ENCODE measurements at places on chromosomes 6 and 20.

DNA sequence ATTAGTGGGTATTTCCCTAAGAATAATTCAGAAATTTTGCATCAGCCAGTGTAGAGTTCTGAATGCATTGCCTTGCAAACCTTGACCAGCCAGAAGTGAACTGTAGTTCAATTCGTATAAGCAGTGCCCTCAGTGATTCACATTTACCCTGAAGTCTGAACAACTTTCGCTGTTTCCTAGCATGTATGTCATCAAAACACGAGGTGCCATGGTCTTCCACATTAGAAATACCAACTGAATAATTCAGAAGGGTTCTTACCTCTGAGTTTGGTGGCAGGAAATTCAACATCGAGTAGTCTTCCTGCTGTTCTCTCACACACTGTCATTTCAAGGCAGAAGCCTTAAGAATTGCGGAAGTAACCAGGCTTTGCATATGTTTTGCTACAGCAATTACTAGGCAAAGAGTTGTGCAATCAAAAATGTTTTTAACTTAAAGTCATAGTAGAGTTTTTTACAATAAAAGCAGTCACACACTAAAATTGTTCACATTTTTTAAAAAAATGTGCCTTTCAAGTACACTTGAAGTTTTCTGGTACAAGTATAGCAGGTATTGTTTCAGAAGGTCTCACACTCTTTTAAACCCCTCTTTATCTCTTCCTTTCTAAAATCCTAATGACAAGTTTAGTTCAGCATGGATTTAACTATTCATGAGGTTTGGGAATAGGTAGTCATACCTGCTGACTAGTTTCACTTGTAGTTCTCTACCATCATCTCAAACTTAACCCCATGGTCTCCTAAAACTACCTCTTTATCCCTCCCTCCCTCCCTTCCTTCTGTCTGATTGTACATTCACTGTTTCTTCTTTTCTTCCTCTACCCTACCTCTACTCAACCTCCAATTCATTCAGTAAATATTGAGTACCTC lies 118.3 kb downstream of the STXBP5 start:
- DNase-seq = no peak

DNA sequence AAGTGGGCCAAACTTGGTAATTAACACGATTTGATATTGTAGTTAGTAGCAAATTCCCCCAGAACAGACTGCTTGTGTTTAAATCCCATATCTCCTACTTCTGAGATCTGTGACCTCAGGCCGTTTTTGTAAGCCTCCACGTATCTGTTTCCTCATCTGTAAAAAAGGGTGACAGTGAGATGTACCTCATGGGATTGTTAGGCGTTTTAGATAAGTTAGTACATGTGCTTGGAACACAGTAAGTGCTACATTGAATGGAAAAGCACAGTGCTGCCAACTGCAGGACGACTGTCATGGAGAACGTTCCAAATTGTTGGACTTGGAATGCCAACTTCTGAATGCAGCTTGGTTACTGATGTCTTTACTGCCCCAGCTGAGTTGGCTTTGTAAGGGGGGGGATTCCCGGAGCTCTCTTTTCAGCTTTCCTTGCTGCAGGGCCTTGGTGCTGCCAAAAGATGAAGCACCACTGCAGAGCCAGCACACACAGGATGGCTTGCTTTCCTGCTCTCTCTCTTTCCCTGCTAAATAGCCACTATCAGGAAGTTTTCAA lies 108.6 kb downstream of the OPN5 start:
- no peak for DNase-seq

DNA sequence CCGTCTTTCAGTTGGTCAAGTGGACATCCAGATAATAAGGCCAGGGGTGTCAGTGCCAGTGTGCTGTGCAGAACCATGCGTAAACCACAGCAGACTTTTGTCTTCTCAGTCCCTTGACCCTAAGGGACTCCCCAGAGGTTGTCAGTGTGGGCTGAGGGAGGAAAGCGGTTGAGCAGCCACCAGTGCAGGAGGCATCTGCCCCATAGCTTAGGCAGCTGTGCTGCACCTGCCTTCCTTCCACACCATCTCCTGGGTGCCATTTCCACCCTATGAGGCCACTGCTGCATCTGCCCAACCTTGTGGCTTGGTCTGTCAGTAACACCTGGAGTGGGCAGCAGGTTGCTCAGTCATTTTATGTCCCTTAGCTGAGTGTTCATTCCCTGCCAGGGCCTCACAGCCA lies 26.0 kb downstream of the PRPF6 start:
- no peak for DNase-seq

DNA sequence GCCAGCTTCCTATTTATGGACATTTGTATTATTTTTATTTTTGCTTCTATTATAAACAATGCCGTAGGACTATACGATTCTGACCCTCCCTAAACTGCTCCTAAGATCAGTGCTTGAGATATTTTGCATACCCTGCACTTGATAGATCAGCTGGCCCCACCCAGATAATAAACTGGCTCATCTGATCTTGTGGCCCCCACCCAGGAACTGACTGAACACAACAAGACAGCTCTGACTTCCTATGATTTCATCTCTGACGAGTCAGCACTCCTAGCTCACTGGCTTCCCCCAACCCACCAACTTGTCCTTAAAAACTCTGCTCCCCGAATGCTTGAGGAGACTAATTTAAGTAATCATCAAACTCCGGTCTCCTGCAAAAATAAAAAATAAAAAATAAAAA lies 34.9 kb upstream of the TFAP2A start:
- no peak for DNase-seq

DNA sequence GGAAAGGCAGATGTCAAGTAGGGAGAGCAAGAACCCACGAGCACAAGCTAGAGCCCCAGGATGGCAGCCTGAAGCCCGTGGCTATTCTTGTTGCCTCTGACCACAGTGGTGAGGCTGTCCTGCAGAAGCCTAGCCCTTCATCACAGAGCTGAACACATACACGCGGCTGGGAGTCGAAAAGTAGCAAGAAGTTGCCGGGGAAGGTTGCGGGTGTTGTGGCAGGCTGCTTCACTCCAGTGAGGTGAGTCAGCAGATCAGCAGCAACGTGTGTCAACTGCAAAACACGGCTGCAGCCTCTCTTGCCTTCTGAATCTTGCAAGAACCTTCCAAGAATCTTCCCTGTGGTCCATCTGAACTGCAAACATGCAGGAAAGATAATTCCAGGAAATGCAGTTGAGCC lies 10.6 kb upstream of the STX16 start:
- DNase-seq = peak; percentile 86

DNA sequence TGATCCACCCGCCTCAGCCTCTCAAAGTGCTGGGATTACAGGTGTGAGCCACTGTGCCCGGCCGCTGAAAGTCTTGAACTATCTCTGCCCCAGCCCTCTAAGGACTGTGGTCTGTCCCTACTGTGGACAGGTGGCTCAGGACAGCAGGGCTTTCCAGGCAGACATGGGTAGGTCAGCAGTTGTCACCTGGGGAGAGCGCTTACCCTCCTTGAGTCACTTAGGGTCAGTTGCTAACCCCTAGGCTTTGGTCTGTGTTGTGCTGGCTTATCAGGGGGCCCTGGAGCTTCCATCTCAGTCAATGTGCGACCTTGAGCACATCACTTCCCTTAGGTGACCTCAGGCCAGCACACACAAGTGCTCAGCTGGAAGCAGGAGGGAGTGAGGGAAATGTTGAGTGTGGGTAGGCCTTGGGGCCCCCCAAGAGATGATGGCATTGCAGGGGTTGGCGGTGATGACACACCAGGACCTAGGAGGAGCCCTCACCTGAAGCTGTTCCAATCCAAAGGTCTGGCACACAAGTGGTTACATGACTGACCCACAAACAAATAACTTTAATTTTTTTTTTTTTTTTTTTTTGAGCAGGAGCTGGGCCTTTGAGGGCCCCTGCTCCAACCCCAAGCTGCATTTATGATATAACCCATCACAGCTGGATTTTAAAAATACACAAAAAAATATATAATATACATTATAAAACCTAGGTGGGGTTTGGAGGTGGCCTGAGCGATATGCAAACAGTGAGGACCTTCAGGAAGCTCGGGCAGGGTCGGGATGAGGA lies 5.1 kb downstream of the RPL10A start:
- DNase-seq = no peak

DNA sequence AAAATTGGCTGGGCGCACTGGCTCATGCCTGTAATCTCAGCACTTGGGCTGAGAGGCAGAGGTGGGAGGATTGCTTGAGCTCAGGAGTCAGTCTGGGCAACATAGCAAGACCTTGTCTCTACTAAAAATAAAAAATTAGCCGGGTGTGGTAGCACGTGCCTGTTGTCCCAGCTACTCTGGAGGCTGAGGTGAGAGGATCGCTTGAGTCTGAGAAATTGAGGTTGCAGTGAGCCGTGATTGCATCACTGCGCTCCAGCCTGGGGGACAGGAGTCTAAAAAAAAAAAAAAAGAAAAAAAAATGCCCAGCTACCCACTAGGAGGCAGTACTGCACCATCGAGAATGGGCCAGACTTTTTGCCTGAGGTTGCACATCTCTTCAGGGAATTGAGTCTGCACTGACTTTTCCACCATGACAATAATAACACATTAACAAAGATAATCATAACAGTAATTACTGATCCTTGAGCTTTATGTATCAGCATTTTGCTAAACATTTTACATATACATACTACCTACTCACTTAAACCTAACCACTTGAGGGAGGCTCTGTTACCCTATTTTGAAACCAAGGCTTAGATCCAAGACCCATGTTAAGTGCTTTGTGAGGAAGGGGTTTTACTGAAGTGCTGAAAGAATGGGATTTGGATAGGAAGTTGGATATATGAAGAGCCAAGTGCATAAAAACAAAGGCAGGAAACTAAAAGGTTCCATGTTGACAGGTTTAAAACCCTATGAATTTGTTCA lies 21.0 kb downstream of the SRSF3 start:
- peak; percentile 64 for DNase-seq

DNA sequence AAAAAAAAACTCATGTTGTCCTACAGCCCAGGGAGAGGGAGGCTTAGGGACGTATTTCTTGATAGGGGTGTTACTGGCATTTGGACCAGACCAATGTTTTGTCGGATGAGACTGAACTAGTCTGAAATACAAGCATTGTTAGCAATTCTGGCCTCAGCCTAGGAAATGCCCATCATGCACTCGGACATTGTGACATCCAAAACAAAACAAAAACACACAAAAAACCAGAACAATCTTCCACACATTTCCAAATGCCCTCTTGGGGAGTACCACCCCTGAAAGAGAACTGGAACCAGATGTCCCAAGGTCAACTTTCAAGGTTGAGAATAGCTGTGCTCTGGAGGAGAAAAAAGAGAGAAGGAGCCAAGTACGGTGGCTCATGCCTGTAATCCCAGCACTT lies 299.1 kb upstream of the JARID2 start:
- DNase-seq = no peak

DNA sequence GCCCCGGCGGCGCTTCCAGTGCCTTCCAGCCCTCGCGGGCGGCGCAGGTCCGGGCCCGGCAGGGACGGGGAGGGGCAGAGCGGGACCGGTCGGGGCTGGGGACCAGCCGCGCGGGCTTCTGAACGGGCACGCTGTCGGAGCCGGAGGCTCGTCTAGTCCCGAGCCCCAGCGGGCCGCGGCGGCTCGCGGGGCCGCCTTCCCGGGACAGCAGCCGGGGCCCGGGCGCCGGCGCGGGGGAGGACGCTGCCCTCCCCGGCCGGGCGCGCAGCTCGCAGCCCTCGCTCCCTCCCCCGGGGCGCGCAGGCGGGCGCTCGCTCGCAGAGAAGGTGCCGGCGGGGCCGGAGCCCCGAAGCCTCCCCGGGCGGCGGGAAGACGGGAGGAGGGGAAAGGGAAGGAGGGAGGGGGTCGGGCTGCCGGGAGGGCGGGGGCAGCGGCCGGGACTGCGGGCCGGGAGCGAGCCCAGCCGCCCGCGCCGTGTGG lies 696 bp upstream of the SIRPA start:
- DNase-seq = peak; percentile 72

GRCh38 chr20:49979030-49979832 lies 3.5 kb upstream of the SNAI1 start:
- peak; percentile 51 for DNase-seq

DNA sequence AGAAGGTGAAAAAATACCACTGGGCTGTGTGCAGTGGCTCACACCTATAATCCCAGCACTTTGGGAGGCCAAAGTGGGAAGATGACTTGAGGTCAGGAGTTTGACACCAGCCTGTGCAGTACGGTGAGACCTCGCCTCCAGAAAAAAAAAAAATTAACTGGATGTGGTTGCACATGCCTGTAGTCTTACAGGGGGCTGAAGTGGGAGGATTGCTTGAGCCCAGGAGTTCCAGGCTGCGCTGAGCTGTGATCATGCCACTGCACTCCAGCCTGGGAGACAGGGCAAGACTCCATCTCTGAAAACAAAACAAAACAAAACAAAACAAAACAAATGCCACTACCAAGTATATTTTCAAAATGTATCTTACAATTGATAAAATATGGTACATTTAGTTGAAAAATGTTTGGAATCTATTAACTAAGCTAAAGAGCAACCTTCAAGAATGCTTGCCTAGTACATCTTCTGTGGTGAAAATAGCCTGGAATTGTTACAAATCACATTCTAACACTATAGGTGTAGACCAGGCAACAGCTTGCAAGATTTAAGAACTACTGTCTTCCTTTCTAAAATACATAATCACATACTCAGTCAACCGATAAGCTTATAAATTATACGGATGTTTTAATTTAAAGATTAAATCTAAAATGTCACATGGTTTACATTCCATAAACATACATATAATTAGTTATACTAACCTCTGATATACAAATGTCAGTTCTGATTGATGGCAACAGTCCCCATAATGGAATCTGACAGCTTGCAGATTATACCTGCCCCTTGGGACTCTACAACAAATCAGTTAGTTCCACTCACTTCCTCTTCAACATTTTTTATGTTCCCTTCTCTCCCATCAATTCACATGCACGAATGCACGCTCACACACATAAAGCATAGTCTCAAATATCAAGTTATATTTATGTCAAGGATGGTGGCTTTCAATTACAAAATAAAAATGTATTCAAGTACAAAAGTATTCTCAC lies 150.8 kb downstream of the ASCC3 start:
- no peak for DNase-seq

DNA sequence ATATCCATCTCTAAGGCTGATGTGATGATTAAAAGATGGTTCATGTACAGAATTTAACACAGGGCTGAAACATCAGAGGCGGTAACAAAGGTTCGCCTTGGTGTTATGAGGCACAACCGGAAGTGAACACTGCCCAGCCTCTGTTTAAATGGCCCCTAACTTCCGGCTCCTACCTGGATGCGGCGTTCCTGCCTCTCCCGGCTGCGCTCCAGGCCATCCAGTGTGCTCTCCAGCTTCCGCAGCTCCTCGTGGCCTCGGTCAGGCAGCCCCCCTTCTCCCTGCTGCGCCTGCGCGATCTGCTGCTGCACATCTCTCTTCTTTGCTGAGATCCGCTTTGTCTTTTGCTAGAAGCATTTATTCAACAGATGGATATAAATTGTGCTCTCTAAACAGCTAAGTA lies 195.3 kb downstream of the SYNE1 start:
- DNase-seq = no peak
